ENCODE measurements at places on chromosomes 2 and 18.

- DNase-seq, result no peak
These were observed 36.4 kb downstream of the CTIF start for GRCh38 chr18:48575301-48575657.

- DNase-seq, result no peak
These were observed 2.1 kb downstream of the MDH1 start for GRCh38 chr2:63590626-63591408.

GRCh38 chr2:40281021-40281940 lies 170.6 kb downstream of the SLC8A1 start:
- no peak for DNase-seq

GRCh38 chr2:47076586-47077441 lies 78.3 kb downstream of the STPG4 start:
- no peak for DNase-seq

- DNase-seq, result no peak
These were observed 91.1 kb downstream of the RBMS1 start for GRCh38 chr2:160402501-160402900.

- DNase-seq, result no peak
These were observed 767.4 kb downstream of the MBD2 start for GRCh38 chr18:53457068-53457467.

GRCh38 chr2:237942513-237942899 lies 24.3 kb upstream of the UBE2F start:
- no peak for DNase-seq

GRCh38 chr2:179837408-179837807 lies 24.0 kb downstream of the ZNF385B start:
- DNase-seq, result no peak

GRCh38 chr2:70115646-70116442 lies 28.6 kb downstream of the PCBP1 start:
- DNase-seq, result no peak

DNA sequence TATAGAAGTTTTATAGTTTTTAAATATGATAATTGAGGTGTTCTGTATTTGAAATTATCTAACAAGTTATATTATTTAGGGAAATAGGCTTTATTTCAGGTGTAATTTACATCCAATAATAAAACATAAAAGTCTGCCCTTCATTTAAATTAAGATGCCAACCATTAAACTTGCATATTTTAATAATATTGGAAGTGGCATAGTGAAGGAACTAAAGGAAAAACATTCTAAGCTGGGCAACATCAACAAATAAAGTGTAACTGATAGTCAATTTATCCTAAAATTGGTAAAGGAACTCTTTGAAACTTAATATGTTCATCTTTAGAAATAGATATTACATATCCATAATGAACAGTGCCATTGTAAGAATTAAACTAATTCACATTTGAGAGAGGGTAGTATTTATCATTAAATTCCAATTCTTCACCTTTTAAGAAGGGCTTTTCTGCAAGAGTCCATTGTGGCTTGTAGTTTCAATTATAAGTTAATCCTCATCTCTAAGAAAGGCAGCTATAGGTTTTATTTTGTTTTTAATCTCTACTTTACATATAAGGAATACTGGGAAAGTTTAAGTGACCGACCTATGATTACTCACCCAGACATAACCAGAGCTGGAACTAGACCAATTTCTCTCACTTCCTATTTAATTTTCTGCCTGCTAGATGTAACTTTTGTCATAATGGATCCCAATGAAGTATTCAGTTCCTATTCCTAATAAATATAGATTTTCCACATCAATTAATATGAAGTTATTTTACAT lies 401.6 kb downstream of the XIRP2 start:
- DNase-seq, result no peak

- no peak for DNase-seq
These were observed at the start of gene NEU2 for GRCh38 chr2:233032551-233033320. NEU2 (plus strand) TSS chr2:233032672; CDS start chr2:233032672, 0 bp downstream.

DNA sequence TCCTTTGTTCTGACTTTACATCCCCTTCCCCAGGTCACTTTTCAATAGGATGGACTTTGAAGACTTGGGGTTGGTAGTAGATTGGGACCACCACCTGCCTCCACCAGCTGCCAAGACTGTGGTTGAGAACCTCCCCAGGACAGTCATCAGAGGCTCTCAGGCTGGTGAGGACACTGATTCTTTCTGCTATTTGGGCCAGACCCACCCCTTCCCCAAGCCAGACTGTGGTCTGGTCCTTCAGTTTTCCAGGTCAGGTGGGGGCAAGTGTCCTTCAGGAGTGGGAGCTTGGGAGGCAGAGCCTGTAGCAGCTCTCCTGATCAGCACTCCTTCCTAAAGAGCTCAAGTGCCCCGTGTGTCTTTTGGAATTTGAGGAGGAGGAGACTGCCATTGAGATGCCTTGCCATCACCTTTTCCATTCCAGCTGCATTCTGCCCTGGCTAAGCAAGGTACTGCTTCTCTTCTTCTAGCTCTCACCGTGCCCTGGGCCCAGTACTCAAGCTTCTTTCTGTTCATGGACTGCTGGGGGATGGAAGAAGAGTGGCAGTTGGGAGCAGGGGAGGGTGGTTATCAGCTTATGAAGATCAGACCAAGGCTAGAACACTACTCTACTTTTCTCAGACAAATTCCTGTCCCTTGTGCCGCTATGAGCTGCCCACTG lies 1.1 kb downstream of the RNF181 start:
- DNase-seq, result no peak

- DNase-seq, result no peak
These were observed 153.3 kb downstream of the TMEM182 start for GRCh38 chr2:102915128-102915527.

DNA sequence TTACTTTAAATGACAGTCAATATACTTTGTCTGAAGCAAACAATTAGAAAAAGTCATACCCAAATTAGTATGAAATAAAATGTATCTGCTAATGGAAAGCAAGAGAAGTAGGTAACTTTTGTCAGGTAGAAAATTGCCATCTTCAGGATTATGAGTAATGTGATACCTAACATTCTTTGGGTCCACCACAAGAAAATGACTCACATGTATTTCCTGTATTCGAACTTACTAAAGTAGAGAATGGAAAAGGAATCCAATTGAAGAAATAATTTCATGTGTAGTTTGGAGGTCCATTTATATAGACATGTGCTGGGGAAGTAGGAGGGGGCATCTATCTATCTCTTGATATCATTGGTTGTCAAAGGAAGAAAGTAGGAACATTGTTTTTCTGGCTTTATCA lies 636.2 kb upstream of the CHAC2 start:
- DNase-seq, result no peak

- no peak for DNase-seq
These were observed 129.4 kb upstream of the OTOS start for GRCh38 chr2:240269886-240270285.

DNA sequence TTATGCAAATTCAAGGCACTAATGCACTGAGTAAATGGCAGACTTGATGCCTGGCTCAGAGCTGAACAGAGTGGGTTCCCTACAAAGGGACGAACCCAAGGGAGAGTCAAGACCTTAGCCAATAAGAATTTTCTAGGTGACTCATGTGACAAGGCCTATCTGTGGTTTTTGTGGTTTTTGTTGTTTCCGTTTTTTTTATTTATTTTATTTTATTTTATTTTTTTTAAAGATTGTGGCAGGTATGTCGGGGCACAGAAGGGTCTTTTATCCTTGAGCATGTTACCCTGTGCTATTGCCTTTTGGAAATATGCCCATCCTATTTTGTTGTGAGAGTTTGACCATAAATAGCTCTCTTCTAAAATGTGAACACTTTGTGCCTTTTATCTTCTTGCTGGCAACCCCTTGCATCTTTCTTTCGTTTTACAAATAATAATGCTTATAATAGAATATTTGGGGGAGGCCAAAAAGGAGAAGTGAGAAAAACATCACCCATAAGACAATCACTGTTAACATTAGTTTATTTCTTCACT lies 113.4 kb upstream of the AQP4 start:
- no peak for DNase-seq

DNA sequence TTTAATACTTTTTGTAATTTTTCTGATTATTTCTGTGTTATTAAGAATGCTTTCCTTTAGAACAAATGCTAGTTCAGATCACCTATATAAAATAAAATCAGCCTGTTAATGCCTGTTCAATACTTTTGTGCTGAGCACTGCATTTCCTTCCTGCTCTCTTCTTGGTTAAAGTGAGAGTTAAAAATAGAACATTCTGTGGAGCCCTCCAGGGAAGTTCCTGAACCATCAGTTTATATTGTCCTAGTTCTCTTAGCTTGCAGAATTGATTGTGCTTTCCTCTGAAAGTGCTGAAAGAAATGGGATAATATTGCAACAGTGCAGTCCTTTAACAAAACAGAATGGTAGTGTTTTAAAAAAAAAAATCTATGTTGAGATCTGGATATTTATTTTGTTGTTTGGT lies 74.6 kb upstream of the UBXN4 start:
- no peak for DNase-seq

DNA sequence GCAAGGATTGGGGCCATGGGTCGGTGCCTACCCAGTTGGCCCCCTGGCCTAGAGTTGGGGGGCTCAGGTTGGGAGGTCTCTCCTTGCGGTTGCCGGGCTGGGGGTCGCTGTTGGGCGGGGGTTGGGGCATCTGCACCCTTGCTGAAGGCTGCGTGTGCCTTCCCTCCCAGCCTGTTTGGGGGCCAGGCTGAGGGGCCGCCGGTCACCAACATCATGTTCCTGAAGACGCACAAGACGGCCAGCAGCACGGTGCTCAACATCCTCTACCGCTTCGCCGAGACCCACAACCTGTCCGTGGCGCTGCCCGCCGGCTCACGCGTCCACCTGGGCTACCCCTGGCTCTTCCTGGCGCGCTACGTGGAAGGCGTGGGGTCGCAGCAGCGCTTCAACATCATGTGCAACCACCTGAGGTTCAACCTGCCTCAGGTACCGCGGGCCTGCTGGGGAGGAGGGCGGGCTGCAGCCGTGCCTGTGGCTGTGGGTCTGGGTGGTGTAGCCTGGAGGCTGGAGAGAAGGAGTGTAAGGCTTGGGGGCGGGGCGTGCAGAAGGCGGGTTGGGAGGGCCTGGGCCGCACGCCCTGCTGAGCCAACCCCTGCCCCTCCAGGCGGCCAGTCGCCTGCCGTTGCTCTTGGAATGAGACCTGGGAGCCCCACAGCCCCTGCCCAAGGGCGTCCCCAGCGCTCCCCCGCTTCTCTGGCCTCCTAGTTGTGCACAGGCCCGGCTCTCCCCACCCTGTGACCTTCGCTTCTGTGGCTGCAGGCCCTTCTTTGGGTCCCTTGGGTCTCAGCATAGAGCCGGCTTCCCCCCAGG lies 7.2 kb upstream of the NEU4 start:
- no peak for DNase-seq

GRCh38 chr2:180001726-180002125 lies 5.4 kb downstream of the CWC22 start:
- no peak for DNase-seq

- DNase-seq, result no peak
These were observed 27.2 kb upstream of the MFSD6 start for GRCh38 chr2:190380962-190381412.

DNA sequence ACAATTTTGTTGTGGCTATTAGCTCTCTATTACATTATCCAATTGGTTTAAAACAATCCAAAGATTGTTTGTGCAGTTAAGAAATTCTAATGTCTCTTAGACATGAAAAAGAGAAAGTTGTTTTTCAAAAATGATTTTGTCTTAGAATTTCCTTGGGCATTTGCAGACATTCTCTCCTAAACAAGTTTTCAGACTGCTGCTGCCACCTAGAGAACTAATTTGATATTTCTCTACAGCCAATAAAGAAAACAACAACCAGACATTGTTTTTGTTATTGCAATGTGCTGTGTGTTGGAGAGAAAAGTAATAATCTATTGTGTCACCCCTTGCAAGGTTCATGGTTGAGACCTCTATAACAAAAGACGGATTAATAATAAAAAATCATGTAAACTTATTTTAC lies 119.0 kb upstream of the SYT4 start:
- peak; percentile 14 for DNase-seq

GRCh38 chr2:1731963-1732768 lies 12.1 kb downstream of the PXDN start:
- no peak for DNase-seq

GRCh38 chr2:75146606-75147332 lies 52.6 kb downstream of the TACR1 start:
- DNase-seq, result no peak

GRCh38 chr18:43846299-43846698 lies 569.0 kb upstream of the SYT4 start:
- no peak for DNase-seq

DNA sequence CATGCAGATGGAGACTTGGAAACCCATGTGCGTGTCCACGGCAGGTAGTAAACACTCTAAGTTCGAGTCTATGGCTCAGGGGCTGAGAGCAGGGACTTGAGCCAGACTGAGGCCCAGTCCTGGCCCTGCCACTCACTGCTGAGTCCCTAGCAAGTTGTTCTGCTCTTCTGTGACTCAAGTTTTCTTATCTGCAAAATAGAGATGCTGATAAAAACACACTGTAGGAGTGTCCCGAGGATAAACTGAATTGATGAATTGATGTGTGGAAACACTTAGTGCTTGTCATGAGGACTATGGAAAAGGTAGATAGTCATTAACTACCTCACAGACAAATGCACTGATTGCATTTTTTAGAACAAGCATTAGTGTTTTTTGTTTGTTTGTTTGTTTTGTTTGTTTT lies 73.2 kb downstream of the BOLA3 start:
- DNase-seq, result no peak

- DNase-seq, result no peak
These were observed 82.7 kb downstream of the COL5A2 start for GRCh38 chr2:189096769-189097447.

- no peak for DNase-seq
These were observed 238.8 kb upstream of the MYT1L start for GRCh38 chr2:2569836-2570235.

DNA sequence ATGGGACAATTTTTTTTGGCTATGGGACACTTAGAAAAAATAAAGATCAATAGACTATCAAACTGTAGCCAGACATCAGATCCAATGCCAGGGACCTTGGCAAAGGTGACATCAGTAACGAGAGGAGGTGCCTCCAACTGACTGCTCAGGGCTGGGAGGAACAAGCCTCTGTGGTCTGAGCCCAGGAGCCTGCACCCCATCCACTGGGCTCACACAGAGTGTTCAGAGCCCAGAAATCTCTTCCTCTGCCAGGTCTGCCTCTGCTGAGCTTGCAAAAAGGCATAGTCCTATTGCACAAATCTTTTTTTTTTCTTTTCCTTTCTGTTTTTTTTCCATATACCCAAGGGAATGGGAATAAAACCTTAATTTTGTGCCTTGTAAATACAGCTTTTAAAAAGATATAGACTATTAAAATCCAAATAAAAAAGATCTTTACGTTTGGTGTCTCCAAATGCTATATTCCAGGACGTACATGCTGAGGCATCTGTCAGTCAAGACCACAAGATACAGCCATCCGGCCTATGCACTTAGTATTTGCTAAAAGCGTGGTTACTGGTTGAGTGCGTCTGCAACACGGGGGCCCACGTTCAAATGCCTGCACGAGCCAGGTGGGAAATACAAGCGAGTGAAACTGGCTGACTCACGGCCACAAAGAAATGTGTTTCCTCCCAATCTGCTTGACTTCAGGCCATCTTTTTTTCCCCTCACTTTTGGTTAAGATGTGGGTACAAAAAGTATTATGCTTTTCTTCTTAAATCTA lies 7.8 kb upstream of the ARHGAP25 start:
- DNase-seq, result no peak

All from NCI-H1417 treated with DMSO at 0.1 percent for 48 hours (cell line).